GM12878 (cell line): ENCODE measurements at places on chromosomes 13 and 19. TPM values are rescaled to one million over a fixed set of nuclear protein-coding genes. Genes with fewer than 3 reads are reported as not detected.

DNA sequence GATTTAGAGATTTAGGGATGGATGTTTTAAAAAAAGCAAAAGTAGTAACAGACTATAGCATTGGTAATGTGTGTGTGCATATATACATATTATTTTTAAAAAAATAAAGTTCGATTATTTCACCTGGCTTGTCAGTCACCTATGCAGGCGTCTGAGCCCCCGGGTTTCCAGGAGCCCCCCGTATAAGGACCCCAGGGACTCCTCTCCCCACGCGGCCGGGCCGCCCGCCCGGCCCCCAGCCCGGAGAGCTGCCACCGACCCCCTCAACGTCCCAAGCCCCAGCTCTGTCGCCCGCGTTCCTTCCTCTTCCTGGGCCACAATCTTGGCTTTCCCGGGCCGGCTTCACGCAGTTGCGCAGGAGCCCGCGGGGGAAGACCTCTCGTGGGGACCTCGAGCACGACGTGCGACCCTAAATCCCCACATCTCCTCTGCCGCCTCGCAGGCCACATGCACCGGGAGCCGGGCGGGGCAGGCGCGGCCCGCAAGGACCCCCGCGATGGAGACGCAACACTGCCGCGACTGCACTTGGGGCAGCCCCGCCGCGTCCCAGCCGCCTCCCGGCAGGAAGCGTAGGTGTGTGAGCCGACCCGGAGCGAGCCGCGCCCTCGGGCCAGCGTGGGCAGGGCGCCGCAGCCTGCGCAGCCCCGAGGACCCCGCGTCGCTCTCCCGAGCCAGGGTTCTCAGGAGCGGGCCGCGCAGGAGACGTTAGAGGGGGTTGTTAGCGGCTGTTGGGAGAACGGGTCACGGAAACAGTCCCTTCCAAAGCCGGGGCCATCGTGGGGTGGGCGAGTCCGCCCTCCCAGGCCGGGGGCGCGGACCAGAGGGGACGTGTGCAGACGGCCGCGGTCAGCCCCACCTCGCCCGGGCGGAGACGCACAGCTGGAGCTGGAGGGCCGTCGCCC, 840 bp upstream of the CCNA1 start:
- no peak for DNase-seq
- no peaks in the 10 kb centered on the region for H3K36me3 ChIP-seq
- H3K27me3 ChIP-seq = peaks cover 8% of the 10 kb centered on the region

GRCh38 chr19:13817018-13817614, 21.9 kb downstream of the ZSWIM4 start:
- H3K27ac ChIP-seq = no peak overlapping the region
- H3K4me1 ChIP-seq = no peaks in the 10 kb centered on the region
- H3K4me3 ChIP-seq = no peak overlapping the region
- 0 out of 2 replicates have a peak, but pooled peaks cover 3% of the 10 kb centered on the region for H3K36me3 ChIP-seq
- no peaks in the 10 kb centered on the region for H3K27me3 ChIP-seq

DNA sequence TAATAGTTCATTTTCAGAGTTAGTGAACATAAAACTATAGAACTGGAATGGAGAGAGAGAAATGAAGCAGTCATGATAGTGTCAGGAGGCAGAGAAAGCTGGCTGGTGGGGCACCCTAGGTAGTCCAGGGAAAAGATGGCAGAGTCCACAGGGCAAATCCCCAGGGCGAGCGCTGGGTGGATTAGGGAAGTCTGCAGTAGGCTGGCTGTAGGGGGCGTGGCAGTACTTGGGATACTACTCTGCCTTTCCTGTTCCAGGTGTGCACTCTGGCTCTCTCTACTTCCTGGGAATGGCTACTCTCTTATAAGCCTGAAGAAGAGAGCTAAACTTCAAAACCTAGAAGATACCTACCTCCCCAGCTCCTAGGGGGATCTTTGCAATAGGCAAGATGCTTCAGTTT, 232.9 kb upstream of the SLC10A2 start:
- H3K4me1 ChIP-seq = no peaks in the 10 kb centered on the region
- no peak overlapping the region for H3K27ac ChIP-seq
- no peaks in the 10 kb centered on the region for H3K36me3 ChIP-seq
- H3K27me3 ChIP-seq = no peaks in the 10 kb centered on the region
- DNase-seq = no peak

GRCh38 chr13:88919970-88920628, 1248.9 kb downstream of the SLITRK5 start:
- H3K27me3 ChIP-seq = no peaks in the 10 kb centered on the region
- no peak overlapping the region for H3K4me3 ChIP-seq

Gene CEACAM6
- not detected in 2 replicates for polyA plus RNA-seq

Gene TRAPPC5
- 210 and 219 TPM in 2 replicates for polyA plus RNA-seq

- no peaks in the 10 kb centered on the region; the same call in none of the 2 replicates for H3K36me3 ChIP-seq
- H3K27me3 ChIP-seq = no peaks in the 10 kb centered on the region
- H3K4me1 ChIP-seq = peaks cover 18% of the 10 kb centered on the region; the same call in 1 of the 2 replicates
- no peak for DNase-seq
- no peak overlapping the region for H3K4me3 ChIP-seq
- H3K27ac ChIP-seq = peak overlapping the region; percentile 61
Observed at GRCh38 chr19:1247748-1248138, 640 bp upstream of the MIDN start.

Gene MEIS3
- 0.23 TPM in 1 of 2 replicates, not detected in the other for polyA plus RNA-seq

DNA sequence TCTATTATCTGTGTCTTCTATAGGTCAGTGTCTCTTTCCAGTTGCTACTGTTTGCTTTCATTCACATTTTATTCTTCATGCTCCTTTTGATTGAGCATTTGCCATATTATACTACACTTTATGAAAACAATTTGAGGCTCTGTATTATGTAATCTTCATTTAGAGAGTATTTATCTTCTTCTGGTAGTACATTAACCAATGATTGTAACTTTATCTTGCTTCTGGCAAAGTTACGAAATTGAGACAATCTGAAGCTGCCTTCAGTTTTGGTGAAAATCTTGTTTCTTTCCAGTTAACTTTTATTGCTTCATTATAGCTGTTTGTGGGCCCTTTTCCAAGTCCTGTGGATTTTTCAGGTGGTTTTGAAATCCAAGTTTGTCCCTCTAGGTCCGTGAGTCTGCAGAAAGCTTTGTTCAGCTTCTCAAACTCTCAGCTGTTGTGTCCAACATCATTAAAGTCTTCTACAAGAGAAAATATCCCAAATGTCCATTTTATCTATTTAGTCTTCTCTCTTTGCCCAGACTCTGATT, 1255.4 kb upstream of the SPRY2 start:
- no peak overlapping the region for H3K27ac ChIP-seq
- no peaks in the 10 kb centered on the region for H3K36me3 ChIP-seq
- DNase-seq = no peak
- no peaks in the 10 kb centered on the region for H3K4me1 ChIP-seq
- no peaks in the 10 kb centered on the region for H3K27me3 ChIP-seq

Gene CASP14
- 0.30 and 0.40 TPM in 2 replicates for polyA plus RNA-seq

Gene PBX4
- 2.1 and 2.7 TPM in 2 replicates for polyA plus RNA-seq

Gene SPACA4
- polyA plus RNA-seq = not detected in 2 replicates

DNA sequence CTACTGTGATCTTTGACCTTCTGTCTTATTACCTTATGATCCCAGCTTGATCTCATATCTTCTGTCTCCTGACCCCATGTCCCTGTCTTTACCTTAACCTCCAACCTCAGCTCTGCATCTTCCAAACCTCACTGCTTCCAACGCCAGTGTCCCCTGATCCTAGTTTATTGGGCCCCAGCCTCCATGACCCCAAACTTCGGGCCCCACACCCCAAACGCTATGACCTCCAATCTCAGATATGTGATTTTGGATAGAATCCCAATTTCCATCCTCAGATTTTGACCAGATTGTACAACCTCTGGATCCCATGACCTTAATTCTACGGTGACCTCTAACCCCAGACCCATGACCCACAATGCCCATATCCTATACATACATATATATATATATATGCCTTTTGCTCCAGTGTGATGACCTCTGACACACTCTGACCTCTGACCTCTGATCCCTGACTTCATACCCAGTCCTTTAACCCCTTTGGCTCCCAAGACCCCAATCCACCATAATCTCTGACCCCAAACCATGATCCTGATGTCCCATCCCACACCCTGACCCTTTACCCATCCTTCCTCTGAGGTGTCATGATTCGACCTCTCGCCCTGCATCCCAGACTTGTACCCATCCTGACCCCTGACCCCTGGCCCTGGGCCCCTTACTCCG, 3.5 kb downstream of the KLK12 start:
- no peaks in the 10 kb centered on the region for H3K36me3 ChIP-seq
- no peaks in the 10 kb centered on the region for H3K27me3 ChIP-seq
- no peak overlapping the region for H3K27ac ChIP-seq
- no peak overlapping the region for H3K4me3 ChIP-seq
- no peak for DNase-seq

GRCh38 chr13:113728571-113729054, 30.4 kb upstream of the TMEM255B start:
- no peaks in the 10 kb centered on the region for H3K36me3 ChIP-seq
- no peak overlapping the region for H3K27ac ChIP-seq
- H3K4me1 ChIP-seq = no peaks in the 10 kb centered on the region
- DNase-seq = no peak

Gene C19orf81
- polyA plus RNA-seq = not detected in 2 replicates

GRCh38 chr13:24153979-24154701, 6.4 kb upstream of the SPATA13 start:
- no peak overlapping the region for H3K4me3 ChIP-seq
- DNase-seq = no peak
- H3K4me1 ChIP-seq = no peaks in the 10 kb centered on the region
- H3K36me3 ChIP-seq = no peaks in the 10 kb centered on the region
- H3K27ac ChIP-seq = no peak overlapping the region
- H3K27me3 ChIP-seq = peaks cover 11% of the 10 kb centered on the region

Gene TTYH1
- polyA plus RNA-seq = 0.05 and 0.26 TPM in 2 replicates

DNA sequence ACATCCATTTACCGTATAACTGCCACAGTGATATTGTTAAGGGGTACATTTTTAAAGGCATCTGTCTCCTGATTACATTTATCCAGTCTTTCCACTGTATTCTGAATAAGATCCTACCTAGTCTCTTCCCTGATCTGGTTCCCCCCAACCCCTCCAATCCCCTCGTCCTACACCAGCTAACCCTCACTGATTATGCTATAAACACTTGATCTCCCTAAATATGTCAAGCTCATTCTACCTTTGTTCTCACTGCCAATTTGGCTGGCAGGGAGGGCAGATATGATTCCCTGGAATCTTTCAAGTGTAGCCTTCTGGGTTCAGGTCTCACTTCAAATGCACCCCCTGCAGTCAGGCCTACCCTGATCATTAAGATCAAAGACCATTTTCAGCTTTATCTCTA, 1379.8 kb upstream of the MIR17HG start:
- no peaks in the 10 kb centered on the region for H3K27me3 ChIP-seq
- H3K4me1 ChIP-seq = no peaks in the 10 kb centered on the region
- no peaks in the 10 kb centered on the region for H3K36me3 ChIP-seq

Gene SBK3
- not detected in 2 replicates for polyA plus RNA-seq

Gene ZNF20
- polyA plus RNA-seq = 2.1 and 2.9 TPM in 2 replicates

Gene PROZ
- 0.24 TPM in 1 of 2 replicates, not detected in the other for polyA plus RNA-seq

GRCh38 chr13:113591750-113592149, 7.2 kb downstream of the TFDP1 start:
- DNase-seq = no peak
- no peaks in the 10 kb centered on the region for H3K27me3 ChIP-seq
- H3K36me3 ChIP-seq = peaks cover 12% of the 10 kb centered on the region
- peaks cover 4% of the 10 kb centered on the region for H3K4me1 ChIP-seq
- H3K4me3 ChIP-seq = no peak overlapping the region

DNA sequence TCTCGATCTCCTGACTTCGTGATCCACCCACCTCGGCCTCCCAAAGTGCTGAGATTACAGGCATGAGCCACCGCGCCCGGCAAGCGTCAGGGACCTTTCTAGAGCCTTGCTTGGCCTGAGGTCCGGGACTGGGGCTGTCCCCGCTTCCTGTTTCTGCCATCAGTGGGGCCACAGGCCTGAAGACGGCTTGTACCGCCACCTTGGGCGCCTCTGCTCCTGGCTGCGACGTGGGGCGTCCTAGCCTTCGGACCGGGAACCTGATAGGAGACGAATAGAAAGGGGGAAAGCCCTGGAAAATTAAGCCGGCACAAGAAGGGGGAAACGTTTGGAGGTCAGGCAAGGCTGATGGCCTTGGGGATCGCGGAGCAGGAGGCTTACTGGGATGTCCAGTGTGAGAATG, 35.1 kb downstream of the RNF6 start:
- H3K27me3 ChIP-seq = no peaks in the 10 kb centered on the region
- no peaks in the 10 kb centered on the region for H3K36me3 ChIP-seq
- peak overlapping the region; percentile 74 for H3K4me3 ChIP-seq
- DNase-seq = no peak
- H3K4me1 ChIP-seq = peaks cover 9% of the 10 kb centered on the region

DNA sequence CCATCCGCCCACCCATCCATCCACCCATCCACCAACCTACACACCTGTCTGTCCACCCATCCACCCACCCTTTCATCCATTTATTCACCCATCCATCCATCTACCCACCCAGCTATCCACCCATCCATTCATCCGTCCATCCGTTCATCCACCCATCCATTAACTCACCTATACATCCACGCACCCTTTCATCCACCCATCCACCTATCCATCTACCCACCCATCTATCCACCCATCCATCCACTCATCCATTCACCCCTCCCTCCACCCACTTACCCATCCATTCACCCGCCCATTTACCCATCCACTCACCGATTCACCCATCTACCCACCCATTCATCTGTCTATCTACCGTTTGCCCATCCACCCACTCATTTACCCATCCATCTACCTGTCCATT, 17.6 kb downstream of the KLHL26 start:
- no peak overlapping the region for H3K4me3 ChIP-seq
- no peak overlapping the region for H3K27ac ChIP-seq
- H3K4me1 ChIP-seq = peaks cover 25% of the 10 kb centered on the region
- no peaks in the 10 kb centered on the region; the same call in 1 of the 2 replicates for H3K36me3 ChIP-seq
- no peak for DNase-seq

Gene PIP5K1C
- 6.2 and 7.8 TPM in 2 replicates for polyA plus RNA-seq

GRCh38 chr19:645912-646778, 6.5 kb downstream of the FGF22 start:
- H3K4me1 ChIP-seq = no peaks in the 10 kb centered on the region
- DNase-seq = no peak
- no peak overlapping the region for H3K4me3 ChIP-seq
- H3K36me3 ChIP-seq = peaks cover 3% of the 10 kb centered on the region; the same call in 1 of the 2 replicates

Gene SIPA1L3
- polyA plus RNA-seq = 12.4 and 23.3 TPM in 2 replicates

Gene NOTCH3
- polyA plus RNA-seq = 0.01 and 0.03 TPM in 2 replicates

DNA sequence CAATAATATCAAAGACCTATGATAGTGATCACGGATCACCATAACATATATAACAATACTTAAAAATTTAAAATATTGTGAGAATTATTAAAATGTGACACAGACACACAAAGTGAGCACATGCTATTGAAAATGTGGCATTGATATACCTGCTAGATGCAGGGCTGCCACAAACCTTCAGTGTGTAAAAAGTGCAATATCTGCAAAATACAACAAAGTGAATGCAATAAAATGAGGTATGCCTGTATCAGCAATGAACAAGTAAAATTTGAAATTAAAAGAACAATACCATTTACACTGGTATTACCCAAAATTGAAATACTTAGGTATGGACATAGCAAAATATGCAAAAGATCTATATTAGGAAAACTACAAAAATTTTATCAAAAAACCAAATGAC, 1217.8 kb upstream of the PCDH20 start:
- no peak for DNase-seq
- H3K4me3 ChIP-seq = no peak overlapping the region
- H3K36me3 ChIP-seq = no peaks in the 10 kb centered on the region
- no peak overlapping the region for H3K27ac ChIP-seq
- H3K4me1 ChIP-seq = no peaks in the 10 kb centered on the region
- no peaks in the 10 kb centered on the region for H3K27me3 ChIP-seq
